ENCODE measurements at places on chromosomes 3 and 15.

DNA sequence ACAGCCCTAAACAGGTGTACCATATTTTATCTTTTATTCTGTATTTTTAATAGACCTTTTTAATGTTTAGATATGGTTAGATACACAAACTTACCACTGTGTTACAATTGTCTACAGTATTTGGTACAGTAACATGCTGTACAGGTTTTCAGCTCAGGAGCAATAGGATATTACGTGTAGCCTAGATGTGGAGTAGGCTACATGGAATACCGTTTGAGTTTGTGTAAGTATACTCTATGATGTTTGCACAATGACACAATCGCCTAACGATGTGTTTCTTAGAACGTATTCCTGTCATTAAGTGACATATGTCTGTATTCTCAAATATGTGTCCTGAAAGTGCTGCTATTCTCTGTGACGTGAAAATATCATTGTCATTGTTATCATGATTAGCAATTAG is 62.6 kb downstream of the MFSD1 start:
- no peak for DNase-seq

DNA sequence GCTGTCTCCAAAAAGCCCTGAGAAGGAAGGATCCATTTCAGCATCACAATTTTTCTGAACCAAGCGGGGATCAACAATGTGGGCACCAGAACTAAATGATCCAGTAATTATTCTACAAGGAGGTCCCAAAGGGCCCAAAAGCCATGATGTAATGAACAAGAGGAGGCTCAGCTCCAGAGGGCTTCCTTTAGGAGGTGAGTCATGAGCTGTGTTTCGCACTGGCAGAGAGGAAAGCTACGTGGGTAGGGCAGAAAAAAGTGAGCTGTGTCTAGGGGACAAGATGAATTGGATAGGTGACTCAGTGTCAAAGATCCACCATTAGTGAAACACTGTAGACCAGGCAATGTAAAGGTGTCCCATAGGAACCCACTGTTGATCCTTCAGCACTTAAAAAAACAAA is 113.4 kb downstream of the RORA start:
- no peak for DNase-seq

DNA sequence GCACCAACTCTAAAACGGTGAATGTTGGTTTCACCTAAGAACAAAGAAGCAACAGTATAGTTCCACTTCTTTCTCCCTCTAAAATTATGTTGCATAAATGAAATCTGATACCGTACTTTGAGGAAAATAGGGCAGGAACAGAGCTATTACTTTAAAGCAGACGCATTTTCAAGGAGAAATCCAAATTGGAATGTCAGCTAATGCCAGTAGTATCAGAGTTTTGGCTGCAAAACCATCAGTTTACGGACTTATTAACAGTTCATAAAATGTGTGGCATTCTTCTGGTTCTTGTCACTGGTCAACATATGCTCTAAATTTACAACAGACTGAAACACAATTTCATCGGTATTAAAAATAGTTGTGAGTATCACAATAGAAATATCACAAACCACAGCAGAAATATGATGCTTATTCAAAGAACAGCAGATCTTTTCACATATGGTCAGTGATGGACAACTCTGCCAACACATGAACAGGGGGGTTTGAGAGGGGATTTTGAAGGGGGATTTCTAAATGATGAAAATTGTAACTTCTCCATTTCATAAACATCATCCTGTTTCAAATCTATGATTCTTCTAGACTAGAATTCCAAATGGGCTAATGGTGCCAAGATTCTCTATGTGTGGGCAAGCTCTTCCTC is 38.7 kb upstream of the ROBO2 start:
- no peak for DNase-seq

GRCh38 chr3:163175970-163176369 is 1679.4 kb downstream of the OTOL1 start:
- DNase-seq: no peak

GRCh38 chr3:155335724-155336354 is 42.4 kb upstream of the STRIT1 start:
- no peak for DNase-seq

- DNase-seq: no peak
These were observed 73.1 kb upstream of the TNFSF10 start for GRCh38 chr3:172596394-172596706.

GRCh38 chr3:52857864-52858263 is 23.0 kb upstream of the MUSTN1 start:
- no peak for DNase-seq

DNA sequence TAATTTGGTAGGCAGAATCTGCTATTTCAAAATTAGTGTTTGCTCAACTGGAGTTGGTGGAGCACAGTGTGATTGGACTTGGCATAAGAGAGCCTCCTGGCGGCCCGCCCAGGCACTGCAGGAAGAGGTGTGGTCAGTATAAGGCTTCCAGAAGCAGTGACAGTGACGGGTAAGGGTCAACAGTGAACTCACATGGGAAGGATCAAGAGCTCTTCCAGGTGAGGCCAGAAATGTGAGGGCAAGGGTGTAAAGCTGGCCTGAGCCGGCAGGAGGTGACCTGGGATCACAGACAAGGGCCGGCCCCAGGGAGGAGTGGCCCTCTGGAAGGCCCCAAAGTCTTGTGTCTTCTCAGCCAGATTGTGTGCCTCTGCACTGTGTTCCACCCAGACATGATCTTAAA is 93.2 kb upstream of the RNF7 start:
- DNase-seq: peak; percentile 25

DNA sequence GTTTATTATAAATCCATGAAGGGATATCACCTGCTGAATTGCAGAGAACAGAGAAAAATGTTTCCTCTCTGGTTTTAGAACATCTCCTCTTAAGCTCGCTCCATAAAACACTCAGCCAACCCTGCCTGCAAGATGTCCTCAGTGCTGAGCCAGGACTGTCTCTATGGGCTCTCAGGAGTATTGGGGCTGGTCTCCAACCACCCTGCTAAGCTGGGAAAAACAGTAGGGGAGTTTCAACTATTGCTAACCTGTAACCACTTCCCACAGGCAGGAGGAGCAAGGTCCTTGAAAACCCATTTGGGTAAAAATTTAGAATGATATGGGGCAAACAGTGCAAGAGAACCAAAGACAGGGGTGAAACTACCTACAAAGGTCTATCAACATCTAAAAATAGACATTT is 34.3 kb downstream of the MYO1E start:
- no peak for DNase-seq

DNA sequence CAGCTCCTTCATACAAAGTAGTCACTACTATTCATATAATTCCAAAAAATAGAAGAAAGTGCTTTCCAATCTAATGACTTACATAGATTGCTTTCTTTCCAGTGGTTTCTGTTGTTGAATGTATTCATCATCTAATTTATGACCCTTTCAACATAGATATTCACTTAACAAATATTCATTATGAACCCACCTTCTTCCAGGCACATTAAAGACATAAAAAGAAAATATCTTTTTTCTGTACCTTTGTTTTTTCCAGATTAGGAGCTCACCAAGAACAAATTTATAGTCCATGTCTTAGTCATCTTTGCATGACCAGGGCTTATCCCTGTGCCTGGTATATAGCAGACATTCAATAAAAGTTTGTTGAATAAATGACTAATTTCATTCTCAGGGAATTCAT is 32.4 kb upstream of the PDZRN3 start:
- no peak for DNase-seq

DNA sequence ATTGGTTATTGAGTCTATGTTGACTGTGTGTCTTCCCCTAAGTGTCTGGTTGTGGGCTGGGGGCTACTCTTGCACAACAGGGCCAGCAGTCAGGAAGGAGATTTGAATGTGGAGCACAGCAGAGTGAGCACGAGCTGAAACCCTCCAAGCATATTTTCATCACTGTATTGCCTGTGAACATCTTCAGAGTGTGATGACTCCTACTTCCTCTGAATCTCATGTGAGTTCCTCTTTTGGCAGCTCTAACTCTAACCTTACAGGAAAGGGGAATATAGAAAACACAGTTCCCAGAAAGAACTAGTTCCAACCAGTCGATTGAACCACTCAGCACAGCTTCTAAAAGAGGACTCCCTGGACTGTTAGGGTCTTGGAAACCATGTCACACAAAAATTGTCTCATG is 211.6 kb downstream of the RAP2B start:
- peak; percentile 31 for DNase-seq

GRCh38 chr3:169618894-169619792 is 44.4 kb downstream of the MECOM start:
- no peak for DNase-seq

- DNase-seq: no peak
These were observed 1.6 kb downstream of the BBX start for GRCh38 chr3:107524326-107524840.

- DNase-seq: no peak
These were observed 394.5 kb upstream of the CFAP20DC start for GRCh38 chr3:59444294-59444671.

DNA sequence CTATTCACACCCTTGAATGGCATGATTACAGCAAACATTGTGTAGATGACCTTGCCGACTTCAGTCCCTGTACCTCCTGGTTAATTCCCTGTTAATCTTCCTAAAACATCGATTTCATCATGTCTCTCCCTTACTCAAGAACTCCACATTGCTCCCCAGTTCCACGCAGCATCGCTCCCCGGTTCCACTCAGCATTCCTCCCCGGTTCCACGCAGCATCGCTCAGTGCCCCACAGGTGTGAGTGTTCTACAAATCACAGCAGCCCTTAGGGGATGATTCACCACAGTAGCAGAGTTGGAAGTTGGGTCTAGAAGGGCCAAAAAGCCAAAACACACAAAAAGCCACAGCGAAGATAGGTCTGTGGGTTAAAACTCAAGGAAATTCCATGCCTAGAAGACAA is 8.6 kb upstream of the TNK2 start:
- DNase-seq: no peak
